Tibial nerve (tissue), 4 donors: ENCODE measurements at places on chromosomes 3 and 15. TPM values are rescaled to one million over a fixed set of nuclear protein-coding genes. Genes with fewer than 3 reads are reported as not detected.

GRCh38 chr3:64518496-64518895 is 169.3 kb downstream of the ADAMTS9 start:
- H3K27me3 ChIP-seq, result no peaks in the 10 kb centered on the region
- DNase-seq, result no peak
- H3K4me1 ChIP-seq, result no peaks in the 10 kb centered on the region
- H3K4me3 ChIP-seq, result no peak overlapping the region
- no peak overlapping the region for H3K27ac ChIP-seq
- H3K36me3 ChIP-seq, result no peaks in the 10 kb centered on the region

DNA sequence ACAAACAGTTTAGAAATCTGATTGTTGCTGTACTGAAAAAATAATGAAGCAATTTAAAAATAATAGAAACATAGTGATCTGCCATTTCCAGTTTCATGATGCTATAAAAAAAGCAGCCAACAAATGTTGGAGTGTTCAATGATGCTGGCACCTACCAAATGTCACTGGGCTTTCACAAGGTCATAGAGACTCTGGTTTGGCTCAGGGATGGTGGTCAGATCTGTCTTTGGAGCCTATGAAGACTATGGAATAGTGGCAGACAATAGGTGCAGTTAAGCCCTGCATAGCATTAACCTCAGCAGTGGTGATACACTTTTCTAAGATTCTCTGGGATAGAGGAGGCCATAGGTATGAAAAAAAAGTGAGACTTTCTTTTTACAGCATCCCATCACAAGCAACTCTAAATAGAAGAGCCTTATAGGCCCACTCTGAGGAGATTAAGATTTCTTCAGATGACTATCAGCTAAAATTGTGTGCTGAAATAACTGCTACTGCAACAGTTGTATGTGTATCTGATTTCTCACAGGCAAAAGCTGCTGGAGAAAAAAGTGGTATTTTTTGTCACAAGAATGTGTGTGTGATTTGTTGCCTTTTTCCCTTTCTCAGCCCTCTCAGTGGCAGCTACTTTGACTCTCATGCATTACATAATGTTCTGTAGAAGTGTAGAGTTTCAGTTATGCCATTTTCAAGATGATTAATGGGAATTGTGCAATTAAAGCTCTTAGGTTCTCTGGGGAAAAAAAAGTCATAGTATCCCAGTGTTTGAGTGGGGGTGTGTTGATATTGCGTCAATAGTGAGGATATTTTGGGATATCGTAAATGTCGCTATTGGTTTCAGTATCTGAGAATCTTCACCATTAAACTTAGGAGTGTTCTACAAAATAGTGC is 137.4 kb downstream of the MBNL1 start:
- no peaks in the 10 kb centered on the region for H3K36me3 ChIP-seq
- H3K4me1 ChIP-seq, result peaks cover 63% of the 10 kb centered on the region
- no peaks in the 10 kb centered on the region for H3K27me3 ChIP-seq
- peak overlapping the region; percentile 78 for H3K27ac ChIP-seq
- H3K4me3 ChIP-seq, result no peak overlapping the region

DNA sequence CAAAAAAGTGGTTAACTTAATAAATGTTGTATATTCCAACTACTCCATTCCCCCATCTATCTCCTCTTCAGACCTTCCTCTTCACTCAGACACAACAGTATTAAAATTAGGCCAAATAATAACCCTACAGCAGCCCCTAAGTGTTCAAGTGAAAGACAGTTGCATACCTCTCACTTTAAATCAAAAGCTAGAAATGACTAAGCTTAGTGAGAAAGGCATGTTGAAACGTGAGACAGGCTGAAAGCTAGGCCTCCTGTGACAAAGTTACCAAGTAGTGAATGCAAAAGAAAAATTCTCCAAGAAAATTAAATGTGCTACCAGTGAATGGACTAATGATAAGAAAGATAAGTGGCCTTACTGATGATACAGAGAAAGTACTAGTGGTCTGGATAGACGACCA is 71.7 kb downstream of the ANKRD28 start:
- no peaks in the 10 kb centered on the region for H3K36me3 ChIP-seq
- no peak overlapping the region for H3K4me3 ChIP-seq
- no peak for DNase-seq
- peak overlapping the region; percentile 33 for H3K27ac ChIP-seq

DNA sequence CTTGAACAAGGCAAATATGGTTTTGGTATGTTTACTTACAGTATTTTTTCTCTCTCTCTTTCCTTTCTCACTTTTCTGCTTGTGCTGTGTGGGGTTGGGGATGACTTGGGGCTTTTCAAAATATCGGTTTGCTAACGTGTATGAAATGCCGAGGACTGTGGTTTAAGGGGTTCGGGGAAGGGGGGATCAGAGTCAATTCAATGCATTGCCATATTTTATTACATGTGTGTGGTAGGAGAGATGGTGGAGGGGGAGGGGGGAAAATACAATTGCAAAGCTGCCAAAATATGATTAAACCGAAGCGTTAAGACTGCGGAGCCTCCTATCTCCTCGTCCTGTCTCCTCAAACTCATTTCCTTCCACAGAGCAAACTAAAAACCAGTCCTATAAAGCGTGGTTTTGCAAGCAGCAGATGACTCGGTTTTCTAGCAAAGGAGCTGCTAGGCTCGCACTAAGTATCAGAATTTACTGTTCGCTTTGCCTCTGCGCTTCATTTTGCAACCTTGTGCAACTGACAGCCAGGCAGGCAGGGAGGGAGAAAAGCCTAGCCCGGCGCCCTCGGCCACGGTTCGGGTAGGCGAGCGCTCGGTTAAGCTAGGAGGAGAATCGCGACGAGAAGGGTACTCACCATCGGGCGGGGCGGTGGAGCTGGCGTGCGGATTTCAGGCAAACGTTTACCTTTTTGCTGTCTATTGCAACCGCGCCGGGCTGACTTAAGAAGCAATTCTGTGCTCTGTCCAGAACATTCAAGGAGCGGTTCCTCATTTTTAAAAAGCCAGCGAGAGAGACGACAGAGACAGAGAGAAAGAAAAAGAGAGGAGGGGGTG is 4.0 kb upstream of the NR2F2 start:
- H3K27me3 ChIP-seq, result no peaks in the 10 kb centered on the region
- peaks cover 8% of the 10 kb centered on the region for H3K4me1 ChIP-seq
- H3K27ac ChIP-seq, result peak overlapping the region; percentile 92
- DNase-seq, result peak; percentile 47
- H3K4me3 ChIP-seq, result peak overlapping the region; percentile 56

GRCh38 chr3:43559961-43560360 is 61.9 kb downstream of the ANO10 start:
- H3K27ac ChIP-seq, result no peak overlapping the region
- no peak for DNase-seq
- no peaks in the 10 kb centered on the region for H3K4me1 ChIP-seq
- no peak overlapping the region for H3K4me3 ChIP-seq

GRCh38 chr3:161577662-161578061 is 81.1 kb downstream of the OTOL1 start:
- no peaks in the 10 kb centered on the region for H3K36me3 ChIP-seq
- no peak overlapping the region for H3K27ac ChIP-seq
- H3K4me3 ChIP-seq, result no peak overlapping the region
- DNase-seq, result no peak
- H3K4me1 ChIP-seq, result no peaks in the 10 kb centered on the region

The GMNC gene
- not detected for total RNA-seq

The HEMK1 gene
- 8.8 TPM for total RNA-seq
